Activated naive CD8-positive, alpha-beta T cell treated with anti-CD3 and anti-CD28 coated beads for 36 hours (primary cell): ENCODE measurements at places on chromosomes 3 and 15. TPM values are rescaled to one million over a fixed set of nuclear protein-coding genes. Genes with fewer than 3 reads are reported as not detected.

GRCh38 chr15:80991421-80991820 lies 1.8 kb upstream of the MESD start:
- no peak for DNase-seq

DNA sequence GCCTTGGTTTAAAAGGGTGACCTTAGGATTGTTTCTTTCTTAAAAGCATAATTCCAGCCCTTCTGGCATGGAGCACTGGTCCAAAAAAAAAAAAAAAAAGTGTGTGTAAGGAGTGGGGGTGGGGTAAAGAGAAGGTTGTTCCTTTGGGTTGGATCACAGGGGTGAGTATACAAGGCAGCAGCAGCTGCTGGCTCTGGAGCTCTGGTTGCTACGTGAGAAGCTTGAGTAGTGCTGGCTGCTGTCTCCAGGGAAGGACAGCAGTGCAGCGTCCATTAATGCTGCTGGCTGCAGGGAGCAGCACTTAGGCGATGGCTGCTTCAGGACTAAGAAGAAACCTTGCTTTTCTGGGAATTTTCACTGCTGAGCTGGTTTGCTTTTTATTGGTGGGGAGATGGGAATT lies 2.3 kb downstream of the SETD5 start:
- DNase-seq: no peak

Gene TLR9
- total RNA-seq: 1.4 TPM

Gene ADGRG7
- not detected for total RNA-seq

GRCh38 chr3:119588112-119588511 lies 8.8 kb downstream of the ADPRH start:
- peak; percentile 41 for DNase-seq

DNA sequence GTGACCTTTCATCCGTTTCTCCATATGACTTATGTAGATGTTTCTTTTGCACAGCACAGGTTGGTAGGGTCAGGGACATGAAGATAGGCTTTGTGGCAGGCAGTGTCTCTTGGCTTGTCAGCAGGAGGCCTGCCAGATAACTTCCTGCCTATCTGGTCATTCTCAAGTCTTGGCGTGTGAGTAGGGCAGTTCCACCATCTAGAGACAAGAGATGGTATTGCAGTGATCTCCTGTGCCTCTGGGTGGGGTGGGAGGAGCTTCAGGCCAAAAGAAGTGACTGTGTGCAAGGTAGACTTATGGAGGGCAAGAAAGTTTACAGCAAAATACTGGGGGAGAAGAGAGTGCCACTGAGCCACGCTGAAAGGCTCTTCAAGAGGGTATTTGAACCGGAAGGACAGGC lies 11.0 kb downstream of the TEX264 start:
- DNase-seq: peak; percentile 72

GRCh38 chr3:108500728-108501127 lies 9.7 kb downstream of the MYH15 start:
- DNase-seq: no peak

DNA sequence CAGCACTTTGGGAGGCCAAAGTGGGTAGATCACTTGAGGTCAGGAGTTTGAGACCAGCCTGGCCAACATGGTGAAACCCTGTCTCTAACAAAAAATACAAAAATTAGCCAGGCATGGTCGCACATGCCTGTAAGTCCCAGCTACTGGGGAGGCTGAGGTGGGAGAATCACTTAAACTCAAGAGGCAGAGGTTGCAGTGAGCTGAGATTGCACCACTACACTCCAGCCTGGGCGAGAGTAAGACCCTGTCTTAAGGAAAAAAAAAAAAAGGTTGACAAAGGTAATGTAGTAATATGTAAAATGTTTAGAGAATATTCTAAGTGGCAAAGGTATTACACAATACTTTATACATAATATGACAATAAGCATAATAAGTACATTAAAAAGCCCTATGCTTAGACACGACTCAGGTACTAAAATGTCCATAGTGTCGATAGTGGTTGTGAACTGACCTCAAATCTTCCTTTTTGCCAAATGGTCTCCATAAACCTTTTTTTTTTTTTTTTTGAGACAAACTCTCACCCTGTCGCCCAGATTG lies 16.5 kb downstream of the RPN1 start:
- DNase-seq: no peak

DNA sequence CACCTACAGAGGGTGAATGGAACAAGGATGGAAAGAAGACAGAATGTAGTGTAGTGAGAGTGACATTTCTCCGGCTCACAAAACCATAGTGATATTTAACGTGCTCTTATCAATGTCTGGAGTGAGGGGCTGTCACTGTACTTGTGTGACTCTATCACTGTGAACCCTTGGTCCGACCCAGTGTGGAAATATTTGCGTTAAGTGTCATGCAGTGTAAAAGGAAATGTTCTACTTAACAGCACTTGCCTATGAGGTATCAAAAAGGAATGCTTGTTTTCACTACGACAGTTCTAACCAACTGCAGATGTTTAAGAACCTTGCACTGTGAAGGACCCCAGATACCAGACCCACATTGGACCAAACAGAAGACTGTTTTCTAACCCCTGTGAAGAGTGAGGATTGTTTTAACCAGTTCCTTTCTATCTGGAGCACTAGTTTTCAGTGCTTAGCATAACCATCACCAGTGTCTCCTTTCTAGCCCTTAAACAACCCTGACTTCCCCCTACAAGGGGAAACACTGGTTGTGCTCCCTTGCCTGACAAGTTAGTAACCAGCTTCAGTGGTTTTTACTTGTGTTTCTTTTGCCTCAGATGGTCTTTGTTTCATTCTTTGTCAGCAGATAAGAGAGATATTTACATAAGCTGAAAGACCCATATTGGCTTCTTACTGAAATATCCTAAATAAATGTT lies 144.7 kb upstream of the ABHD17C start:
- no peak for DNase-seq

DNA sequence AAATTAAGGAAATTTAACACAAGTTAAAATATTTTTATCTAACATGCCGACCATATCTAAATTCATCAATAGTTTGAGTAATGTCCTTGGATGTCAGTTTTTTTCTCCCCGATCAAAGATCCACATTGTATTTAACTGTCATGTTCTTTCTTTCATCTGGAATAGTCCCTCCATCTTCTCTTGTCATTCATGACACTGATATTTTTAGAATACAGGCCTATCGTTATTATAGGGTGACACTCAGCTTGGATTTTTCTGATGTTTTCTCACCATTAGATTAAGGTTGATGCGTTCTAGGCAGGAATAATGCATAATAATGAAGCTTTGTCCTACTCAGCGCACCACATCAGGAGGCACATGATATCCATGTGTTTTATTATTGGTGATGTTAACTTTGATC lies 13.2 kb upstream of the PYGO1 start:
- DNase-seq: no peak

Gene LPCAT4
- 49.9 TPM for total RNA-seq

- DNase-seq: no peak
Measured at GRCh38 chr3:72373139-72373538, 475.1 kb downstream of the SHQ1 start.

DNA sequence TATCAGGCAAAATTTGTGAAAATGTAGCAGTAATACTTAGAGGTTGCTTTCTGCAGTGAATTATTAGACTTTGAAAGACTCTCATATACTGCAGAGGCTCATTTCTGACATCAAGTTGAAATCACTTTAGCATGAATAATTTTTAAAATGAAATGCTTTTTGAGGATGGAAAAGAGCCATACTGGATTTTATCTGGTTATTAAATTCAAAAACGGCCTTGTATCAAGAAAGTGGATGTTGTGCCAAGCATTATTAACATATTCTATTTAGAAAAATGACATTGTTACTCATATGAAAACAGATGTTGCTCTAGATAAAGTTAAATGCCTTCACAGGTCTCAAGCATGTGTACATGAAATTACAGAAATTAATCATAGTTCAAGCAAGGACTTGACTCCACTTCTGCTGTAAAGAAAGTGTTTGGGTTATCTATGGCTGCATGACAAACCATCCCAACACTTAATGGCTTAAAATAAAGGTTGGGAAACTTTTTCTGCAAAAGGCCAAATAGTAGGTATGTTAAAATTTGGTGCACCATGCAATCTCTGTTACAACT lies 64.5 kb upstream of the ZNF280D start:
- DNase-seq: no peak

Gene INKA1
- 1.2 TPM for total RNA-seq

Gene CADPS
- not detected for total RNA-seq

DNA sequence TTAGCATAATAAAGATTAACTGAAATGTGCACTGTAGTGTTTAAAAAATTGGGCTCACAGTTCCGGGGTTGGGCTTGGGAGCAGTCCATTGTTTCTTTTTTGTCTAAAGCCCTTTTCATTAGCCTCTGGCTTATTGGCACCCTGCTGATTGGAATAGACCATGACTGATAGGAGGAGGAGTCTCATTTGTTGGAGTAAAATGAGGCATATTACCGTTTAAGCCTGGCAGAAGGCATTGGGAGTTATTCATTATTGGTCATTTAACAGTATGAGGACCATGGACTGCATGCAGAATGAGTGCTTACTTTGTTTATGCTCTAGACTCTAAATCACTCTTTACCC lies 139.0 kb upstream of the CGNL1 start:
- DNase-seq: no peak

DNA sequence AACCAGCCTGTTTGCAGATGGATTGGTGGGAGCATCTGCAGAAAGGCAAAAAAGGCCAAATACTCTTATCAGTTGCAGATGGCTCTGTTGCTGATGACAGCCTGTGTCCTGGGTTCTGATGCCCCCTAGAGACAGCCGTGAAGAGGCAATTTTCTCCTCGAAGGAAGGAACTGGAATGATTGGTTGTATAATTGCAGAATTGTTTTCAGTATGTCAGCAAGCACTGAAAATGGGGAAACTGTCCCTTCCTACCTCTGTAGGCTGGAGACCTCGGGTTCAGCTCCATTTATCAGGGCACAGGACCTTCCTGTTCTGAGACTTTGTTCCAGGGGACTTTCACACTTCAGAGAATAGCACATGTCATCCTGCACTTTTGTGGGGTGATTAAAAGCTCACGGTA lies 103.0 kb downstream of the PGPEP1L start:
- DNase-seq: peak; percentile 15

DNA sequence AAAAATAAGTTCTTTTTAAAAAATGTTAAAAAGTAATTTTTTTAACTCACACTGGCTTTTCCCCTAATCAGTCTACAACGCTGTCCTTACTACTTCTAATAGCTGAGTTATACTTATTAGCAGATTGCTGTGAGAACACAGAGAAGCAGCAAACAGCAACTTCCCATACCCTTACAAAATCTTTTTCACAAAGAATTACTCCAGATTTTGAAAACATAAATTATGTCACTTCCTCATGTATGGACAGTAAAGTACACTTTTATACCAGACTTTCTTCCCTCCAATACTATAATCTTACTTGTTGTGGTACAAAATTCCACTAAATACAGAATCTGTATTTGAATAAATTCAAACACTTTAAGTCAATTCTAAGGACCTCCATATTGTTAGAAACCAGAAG lies 2.1 kb downstream of the PHC3 start:
- DNase-seq: no peak

Gene PRRT3
- 8.6 TPM for total RNA-seq

Gene PATL2
- total RNA-seq: 8.6 TPM

- no peak for DNase-seq
Measured at GRCh38 chr3:4153771-4154170, 149.4 kb upstream of the SETMAR start.

DNA sequence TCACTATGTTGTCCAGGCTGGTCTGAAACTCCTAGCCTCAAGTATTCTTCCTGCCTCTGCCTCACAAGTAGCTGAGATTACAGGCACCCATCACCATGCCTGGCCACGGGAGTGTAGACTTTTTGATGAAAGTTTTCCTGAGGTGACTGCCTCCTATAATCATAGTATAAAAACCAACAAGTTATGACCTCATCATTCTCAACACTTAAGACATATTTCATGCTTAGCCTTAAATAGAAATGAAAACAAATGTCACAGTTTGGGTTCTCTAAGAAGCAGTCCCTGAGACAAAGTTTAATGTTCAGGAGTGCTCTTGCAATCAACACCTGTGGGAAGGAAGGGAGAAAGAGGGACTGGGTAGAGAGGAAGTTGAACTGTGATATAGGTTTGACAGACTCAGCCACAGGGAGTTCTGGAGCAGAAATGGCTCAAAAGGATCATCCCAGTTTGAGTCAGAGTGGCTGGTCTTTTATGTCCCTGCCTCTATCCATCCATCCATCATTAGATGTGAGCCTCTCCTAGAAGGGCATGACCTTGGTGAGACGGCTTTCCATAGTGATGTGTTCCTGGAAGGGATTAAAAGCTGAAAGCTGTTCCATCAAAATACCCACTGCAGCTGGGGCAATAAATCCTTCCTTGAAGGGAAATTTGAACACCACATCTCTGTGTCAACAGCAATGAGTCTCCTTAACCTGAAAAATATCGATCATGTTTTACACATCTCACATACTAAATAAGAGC lies 16.2 kb upstream of the ABHD5 start:
- no peak for DNase-seq

Gene SLC9A9
- total RNA-seq: 2.1 TPM

DNA sequence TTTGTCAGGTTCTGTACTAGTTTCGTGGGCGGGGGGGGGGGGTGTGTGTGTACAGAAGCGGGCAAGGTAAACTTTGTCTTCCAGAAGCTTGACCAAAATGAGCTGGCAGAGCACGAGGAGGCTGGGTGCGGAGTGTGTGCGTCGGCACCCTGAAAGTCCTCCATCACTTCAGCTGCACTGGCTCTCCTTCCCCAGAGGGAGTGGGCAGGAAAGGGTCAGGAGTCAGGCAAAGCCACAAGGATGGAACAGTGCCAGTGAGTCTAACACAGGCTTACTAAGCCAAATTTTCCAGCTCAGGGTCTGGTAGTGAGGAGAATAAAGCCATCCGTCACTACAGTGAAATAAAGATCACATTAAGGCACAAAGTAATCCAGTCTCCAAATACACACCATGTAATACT lies 11.9 kb upstream of the SH3GL3 start:
- no peak for DNase-seq

DNA sequence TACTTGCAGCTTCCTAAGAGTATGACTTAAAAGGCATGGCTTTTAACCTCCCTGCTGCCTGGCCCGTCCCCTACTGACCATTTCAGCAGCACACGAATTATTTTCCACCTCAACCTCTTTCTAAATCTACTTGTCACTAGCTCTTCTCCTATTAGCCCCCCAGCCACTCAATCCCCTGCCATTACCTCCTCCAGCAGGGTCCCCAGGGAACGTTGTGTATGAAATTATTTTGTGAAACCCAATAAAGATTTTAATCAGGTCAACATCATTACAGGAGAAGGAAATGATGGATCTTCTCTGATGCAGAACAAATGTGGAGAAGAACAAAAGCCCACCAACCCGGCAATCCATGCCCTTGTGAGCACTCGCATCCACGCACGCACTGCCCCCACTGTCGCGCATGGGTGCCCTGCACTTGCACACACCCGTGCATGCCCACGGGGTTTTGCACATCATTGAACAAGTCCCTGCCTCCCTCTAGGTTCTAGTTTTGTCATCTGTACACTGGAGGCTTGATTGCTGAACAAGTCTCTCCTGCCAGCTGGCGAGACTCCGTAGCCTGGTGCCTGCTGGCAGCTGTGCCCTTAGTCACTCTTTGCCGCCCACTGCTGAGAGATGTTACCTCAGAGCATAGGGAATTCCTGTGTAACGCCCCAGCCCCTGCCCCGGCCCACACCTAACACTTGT lies 51.6 kb downstream of the LINGO1 start:
- DNase-seq: no peak

Gene SCN11A
- 0.12 TPM for total RNA-seq

GRCh38 chr3:43584043-43584826 lies 37.6 kb downstream of the ANO10 start:
- no peak for DNase-seq

GRCh38 chr3:193548406-193548805 lies 6.3 kb downstream of the ATP13A4 start:
- no peak for DNase-seq

Gene LCTL
- total RNA-seq: not detected

Gene SCAANT1
- not detected for total RNA-seq

Gene PIK3CA
- total RNA-seq: 16.8 TPM
